ENCODE measurements at places on chromosomes 5 and 9. TPM values are rescaled to one million over a fixed set of nuclear protein-coding genes. Genes with fewer than 3 reads are reported as not detected.

The SLC28A3 gene
- total RNA-seq = 0.15 TPM

The GNAQ gene
- 130 TPM for total RNA-seq

The DRD1 gene
- total RNA-seq = 0.62 TPM

The P4HA2 gene
- total RNA-seq = 75.7 TPM

The GPR21 gene
- 2.2 TPM for total RNA-seq
